NCI-H1105 (cell line): ENCODE measurements at places on chromosomes 5 and 9.

DNA sequence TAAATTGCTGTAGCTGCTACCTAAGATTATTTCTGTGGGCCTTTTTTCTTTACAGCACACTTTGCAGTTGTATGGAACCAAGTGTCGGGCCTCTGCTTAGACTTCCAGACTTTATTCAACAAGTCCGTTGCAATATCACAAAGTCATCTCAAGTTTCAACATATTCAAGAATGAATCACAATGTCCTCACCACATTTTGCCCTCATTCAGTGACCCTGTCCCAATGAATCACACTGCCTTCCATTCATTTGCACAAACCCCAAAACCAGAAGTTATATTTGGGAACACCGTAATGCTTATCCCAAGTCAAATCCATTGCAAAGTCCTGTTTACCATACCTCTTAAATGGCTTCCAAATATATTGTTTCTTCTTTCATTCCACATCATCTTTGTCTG is 439.6 kb downstream of the CSNK1G3 start:
- DNase-seq, result no peak

DNA sequence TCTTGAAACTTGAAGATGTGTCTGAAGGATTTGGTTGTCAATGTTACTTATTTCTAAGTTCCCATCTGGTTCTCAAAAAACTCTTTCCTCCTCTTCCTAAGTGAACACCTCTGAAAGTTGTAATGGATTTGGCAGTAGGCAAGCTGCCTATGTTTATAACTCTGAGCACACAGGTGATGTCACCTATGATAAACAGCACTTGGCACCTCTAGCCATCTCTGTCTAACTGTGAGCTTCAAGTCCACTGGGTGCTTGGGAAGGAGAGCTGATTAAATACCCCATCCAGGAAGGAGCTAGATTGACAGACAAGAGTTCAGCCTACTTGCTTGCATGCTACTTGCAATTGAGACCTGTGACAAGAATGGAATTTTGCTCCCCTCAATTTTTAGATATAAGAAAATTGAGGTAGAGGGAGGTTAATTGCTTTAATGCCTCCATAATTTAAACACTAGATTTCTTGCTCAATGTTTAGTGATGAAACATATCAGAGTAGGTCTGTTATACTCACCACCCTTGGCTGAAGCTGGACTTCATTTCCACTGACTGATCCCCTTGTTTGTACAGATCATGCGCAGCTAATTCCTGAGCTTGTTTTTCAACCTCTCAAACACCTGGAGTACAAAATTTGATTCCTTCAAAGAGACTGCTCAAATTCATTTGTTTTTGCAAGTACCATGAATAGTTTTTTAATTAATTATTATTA is 49.9 kb downstream of the PDE4D start:
- DNase-seq, result no peak

DNA sequence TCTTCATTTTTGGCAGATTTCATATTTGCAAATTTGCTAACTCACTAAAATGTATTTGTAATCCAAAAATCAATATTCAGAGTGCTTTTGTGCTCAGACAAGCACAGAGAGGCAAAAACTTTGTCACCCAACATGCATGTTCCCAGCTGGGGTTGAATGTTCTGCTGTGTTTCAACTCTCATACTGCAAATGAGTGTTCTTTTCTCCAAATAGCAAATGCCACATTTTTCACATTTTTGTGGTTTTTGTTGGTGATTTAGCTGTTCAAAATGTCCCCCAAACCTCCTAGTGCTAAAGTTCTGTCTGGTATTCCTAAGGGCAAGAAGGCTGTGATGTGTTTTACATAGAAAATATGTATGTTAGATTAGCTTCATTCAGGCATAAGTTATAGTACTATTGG is 87.3 kb upstream of the PCSK5 start:
- DNase-seq, result no peak

DNA sequence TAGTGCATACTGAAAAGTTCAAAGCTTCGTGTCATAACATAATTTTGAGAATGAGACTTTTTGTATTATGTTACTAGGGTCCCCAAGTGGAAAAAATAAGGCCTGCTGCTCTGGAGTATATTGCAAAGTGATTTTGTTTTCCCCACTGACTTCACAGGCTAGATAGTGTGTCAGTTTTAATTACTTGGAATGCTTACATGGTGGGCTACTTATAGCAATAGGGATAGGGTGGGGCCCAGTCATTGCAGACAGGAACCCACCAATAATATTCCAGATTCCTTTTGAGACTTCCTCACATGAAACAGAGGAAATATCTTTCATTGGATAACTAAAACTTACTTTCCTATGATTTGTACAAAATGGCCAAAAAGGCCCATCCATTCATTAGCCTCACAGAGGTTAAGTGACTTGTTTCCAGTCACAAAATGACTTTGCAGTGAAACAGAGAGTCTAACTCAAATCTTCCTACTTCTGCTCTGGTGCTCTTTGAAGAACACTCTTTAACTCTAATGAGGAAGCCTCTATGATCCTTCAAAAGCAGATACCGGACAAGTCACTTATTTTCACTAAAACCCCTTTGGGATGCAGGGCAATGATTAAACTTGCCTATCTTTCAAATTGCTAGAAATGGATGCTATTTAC is 16.2 kb upstream of the MEF2C start:
- DNase-seq, result no peak

GRCh38 chr5:173472784-173473278 is 143.6 kb downstream of the BOD1 start:
- no peak for DNase-seq

- DNase-seq, result no peak
These were observed 66.2 kb upstream of the NEURL1B start for GRCh38 chr5:172574871-172575223.

GRCh38 chr5:180215783-180216630 is 7.0 kb upstream of the RASGEF1C start:
- DNase-seq, result no peak

DNA sequence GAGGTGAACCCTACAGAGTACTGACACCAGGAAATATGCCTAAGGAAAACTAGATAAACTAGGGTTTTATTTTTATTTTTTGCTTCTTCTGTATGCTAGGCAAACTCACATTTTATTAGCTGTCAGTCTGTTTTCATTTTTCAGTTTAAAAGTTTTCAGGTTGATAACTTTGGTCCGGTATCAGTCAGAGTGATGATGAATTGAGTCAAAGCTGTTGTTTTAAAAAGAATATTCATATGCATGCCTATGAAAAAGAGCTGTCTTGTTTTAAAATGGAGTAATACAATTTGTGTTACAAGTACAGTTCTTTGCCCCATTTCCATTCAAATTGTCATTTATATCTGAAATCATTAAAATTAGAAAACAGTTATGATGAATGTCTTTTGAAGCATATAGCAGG is 22.6 kb downstream of the MAP3K1 start:
- DNase-seq, result no peak

DNA sequence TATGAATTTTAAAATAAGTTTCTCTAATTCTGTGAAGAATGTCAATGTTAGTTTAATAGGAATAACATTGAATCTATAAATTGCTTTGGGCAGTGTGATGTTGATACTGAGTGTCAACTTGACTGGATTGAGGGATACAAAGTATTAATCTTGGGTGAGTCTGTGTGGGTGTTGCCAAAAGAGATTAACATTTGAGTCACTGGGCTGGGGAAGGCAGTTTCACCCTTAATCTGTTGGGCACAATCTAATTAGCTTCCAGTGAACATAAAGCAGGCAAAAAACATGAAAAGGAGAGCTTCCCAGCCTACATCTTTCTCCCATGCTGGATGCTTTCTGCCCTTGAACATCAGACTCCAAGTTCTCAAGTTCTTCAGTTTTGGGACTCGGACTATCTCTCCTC is 832.0 kb upstream of the ARRDC3 start:
- no peak for DNase-seq

- no peak for DNase-seq
These were observed 154.9 kb downstream of the OLFM1 start for GRCh38 chr9:135242406-135242805.

- DNase-seq, result no peak
These were observed 217.6 kb upstream of the PIK3R1 start for GRCh38 chr5:67997892-67998457.

DNA sequence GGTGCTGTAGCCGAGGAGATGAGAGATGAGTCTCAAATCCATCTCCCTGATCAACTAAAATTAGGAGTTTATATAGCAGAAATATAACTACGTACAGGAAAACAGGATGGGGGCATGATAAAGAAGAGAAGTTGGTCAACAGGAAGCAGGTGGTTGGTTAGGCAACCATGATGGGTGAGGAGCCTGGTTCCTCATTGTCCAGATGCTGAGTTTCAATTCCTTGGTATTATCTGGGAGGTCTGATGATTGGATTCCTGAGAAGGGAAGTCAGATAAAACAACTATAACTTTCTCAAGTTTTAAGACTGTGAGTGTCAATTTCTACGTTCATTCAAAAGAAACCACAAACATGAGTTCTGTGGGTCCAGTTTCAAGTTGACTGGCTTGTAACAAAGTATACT is 323.9 kb downstream of the MTRR start:
- no peak for DNase-seq

DNA sequence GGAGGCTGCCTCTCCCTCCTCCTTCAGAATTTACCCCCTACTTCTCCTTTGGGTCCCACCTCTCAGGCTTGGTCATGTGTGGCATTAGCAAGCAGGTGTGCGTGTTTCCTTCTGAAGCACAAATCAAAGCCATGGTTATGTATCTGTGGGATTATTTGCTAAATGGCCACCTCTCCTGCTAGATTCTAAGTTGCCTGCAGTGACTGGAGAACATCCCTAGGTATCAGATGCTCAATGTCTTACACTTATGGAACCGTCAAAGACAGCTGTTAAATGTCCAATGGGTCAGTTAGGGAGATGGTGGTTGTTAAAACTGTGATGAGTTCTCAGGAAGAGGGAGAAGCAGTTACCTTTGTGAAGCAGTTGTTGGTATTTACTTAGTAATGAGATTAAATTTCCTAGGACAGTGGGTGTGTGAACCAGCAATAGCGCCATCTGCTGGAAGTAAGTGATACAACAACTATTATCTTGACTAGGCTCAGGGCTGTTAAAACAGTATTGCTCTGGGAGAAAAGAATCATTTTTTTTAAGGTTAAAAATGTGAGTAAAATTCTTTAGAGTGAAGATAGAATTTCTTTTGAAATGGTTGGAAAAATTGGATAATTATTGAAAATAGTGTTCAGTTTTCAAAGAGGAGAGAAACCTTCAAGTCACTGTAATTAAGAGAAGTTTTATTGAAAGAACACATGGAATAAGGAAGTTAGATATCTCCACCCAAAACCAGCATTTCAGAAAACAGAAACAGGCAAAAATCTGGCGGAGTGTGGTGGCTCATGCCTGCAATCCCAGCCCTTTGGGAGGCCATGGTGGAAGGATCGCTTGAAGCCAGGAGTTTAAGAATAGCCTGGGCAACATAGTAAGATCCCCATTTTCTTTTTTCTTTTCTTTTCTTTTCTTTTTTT is 71.3 kb downstream of the TMC1 start:
- peak; percentile 23 for DNase-seq

- no peak for DNase-seq
These were observed 395.2 kb upstream of the TNC start for GRCh38 chr9:115513148-115513547.

- DNase-seq, result no peak
These were observed 1.8 kb upstream of the CKS2 start for GRCh38 chr9:89309166-89309565.

DNA sequence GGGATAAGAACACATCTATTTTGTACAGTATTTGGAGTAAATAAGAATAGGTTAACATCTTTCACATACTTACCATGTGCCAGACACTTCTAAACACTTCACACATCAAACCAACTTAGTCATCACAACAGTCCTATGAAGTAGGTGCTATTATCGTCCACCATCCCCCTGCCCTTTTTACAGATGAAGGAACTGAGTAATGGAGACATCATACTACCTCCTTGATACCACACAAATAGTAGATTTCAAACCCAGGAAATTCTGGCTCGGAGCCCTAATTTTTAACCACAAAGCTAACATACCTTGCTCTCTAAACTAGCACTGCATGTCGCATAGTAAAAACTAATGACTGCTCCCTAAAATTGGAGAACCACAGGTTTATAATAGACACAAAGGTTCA is 4.2 kb upstream of the ZNF366 start:
- no peak for DNase-seq

DNA sequence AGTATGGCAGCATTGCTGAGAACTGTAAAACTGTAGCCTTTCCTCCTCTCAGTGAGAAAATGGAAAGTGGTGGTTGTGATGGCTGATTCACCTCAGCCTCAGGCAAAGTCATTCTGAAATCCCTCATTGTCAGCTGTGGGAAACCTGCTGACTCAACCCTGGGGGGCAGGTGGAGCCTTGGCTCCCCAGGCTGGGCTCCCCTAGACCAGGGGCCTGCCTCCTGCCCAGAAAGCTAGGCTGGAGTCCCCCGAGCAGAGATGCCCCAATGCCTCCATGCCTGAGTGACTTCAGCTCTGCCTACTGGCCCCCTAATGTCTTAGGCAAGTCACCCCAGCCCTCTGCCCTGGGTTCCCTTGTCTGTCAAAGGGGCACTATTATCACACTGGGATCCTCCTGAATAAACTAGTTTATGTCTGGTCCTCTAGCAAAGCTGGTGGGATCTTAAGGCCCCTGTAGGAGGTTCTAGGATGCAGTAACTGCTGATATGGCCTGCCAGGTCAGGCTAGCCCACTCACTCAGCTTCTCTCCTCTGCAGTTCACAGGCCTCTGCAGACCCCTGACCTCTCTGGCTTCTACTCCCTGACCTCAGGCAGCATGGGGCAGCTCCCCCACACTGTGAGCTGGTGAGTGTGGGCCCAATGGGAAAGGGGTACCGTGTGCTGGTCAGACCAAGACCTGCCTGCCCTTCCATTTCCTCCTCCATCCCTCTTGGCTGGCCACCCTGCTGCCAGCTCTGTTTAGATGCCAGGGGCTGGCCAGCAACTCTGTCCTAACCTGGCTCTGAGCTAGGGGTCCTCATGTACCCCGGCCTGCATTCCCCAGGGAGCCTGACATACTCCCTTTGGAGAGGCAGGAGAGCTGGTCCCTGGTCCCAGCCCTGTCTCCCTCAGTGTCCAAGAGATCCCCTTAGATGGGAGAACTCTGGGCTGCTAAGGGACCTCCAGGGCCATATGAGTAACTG is 24.2 kb downstream of the TCF7 start:
- DNase-seq, result no peak
